Left colon (tissue), 2 donors: ENCODE measurements at places on chromosomes 7 and 10. TPM values are rescaled to one million over a fixed set of nuclear protein-coding genes. Genes with fewer than 3 reads are reported as not detected.

Gene XRCC2
- 0.47 TPM for total RNA-seq

Gene LHFPL3
- total RNA-seq: 0.45 TPM

Gene PTPN20
- total RNA-seq: 2.7 TPM

Gene AKR1C8
- total RNA-seq: not detected

Gene ITIH5
- total RNA-seq: 2.8 TPM
